ENCODE measurements at places on chromosomes 4 and X. TPM values are rescaled to one million over a fixed set of nuclear protein-coding genes. Genes with fewer than 3 reads are reported as not detected.

The CHST7 gene
- 9.9 TPM for total RNA-seq

The TEX13D gene
- not detected for total RNA-seq

The BTC gene
- total RNA-seq: not detected

The TNIP3 gene
- 0.74 TPM for total RNA-seq

The ETDB gene
- total RNA-seq: not detected

Data from activated CD4-positive, alpha-beta T cell treated with anti-CD3 and anti-CD28 coated beads, Interleukin-2, amount 10 ng/mL, durations not matched to agents 7 days and 5 days (primary cell).